ENCODE measurements at places on chromosomes 11 and 22.

- no peak for DNase-seq
These were observed 42.0 kb downstream of the ALG9 start for GRCh38 chr11:111829185-111829968.

- DNase-seq, result peak; percentile 70
These were observed 15.8 kb downstream of the CYB5R2 start for GRCh38 chr11:7657306-7658025.

GRCh38 chr22:41333806-41334205 is 32.5 kb downstream of the ZC3H7B start:
- DNase-seq, result no peak

DNA sequence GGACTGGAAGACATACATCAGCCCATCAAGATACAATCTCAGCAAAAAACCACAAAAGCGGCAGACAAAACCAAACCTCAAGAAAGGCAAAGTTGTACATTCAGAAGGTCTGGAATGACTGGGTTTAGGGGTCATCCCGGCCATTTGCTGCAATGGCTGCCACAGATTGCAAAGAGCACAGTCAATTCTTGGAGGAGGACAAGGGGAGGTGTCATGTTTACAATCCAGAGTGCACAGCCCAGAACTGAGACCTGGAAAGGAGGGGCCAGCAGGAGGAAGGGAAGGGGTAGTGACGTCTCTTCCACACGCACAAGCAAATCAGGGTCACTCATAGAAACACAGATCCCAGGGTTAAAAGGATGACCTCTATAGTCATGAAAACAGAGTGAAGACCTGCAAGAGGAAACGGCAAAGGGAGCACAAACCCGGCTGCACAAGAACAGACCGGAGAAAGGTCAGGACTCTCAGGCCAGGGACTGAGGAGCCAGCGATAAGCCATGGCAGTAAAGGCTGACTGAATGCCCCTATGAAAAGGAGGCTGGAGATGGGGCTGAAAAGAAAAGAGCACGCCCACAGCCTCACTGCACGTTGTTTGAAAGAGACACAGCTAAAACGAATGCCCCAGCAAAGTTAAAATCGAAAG is 18.2 kb upstream of the MUC5AC start:
- no peak for DNase-seq

GRCh38 chr11:1433568-1433967 is 43.8 kb downstream of the BRSK2 start:
- no peak for DNase-seq

DNA sequence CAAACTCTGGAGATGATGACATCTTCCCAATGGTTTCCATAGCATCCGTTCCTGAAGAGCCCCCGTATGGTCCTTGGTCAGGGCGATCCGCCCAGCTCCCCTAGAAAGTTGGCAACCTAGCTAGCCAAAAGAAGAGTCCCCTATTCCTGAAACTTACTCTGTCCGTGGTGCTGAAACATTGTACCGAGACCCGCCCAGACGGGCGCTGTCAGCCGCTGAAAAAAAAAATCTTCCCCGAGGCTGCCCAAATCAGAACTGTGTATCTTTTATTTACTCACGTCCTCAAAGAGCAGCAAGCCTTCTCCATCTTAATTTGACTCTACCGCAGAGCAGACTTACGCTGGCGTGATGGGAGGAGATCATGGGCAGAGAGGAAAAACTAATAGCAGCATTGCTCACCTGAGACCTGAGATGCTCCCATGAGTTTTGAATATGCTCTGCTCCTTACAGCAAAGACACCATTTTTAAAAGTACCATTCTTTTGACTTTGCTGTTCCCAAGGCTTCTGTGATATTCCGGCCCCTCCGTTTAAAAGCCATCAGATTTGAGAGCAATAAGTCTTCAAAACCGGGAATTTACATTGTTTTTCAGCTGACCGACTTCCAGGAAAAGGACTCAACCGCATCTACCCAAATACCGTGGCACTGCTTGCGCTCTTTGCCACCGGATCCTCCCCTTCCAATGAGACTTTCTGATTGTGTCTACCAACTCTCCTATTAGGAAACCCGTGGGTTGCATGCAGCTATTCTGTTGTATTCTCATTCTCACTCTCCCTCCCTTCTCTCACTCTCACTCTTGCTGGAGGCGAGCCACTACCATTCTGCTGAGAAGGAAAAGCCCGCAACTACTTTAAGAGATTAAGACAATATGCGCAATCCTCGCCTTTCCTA is at the start of gene SLC17A6:
TSS of gene SLC17A6 (plus strand) at position 786 of the 890 bp plus-strand sequence. CDS start 153 bp downstream, outside the sequence.
- DNase-seq, result peak; percentile 78

DNA sequence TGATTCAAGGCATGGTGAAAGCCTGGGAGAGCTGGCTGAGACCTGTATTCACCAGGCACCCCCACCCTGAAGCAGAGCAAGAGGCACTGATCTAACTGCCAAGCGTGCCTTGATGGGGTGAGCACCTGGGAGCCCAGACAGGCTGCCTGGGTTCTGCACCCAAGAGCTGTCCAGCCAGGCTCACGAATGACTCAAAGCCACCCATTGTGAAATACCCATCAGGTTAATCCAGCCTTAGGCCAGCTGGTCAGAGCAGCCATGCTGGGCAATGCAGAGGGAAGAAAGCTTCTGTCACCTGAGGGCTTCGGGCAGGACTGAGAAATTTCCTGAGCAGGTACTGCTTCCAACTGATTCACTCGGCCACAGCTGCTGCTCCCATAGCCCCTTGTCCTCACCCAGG is 22.1 kb downstream of the THOC5 start:
- DNase-seq, result no peak

DNA sequence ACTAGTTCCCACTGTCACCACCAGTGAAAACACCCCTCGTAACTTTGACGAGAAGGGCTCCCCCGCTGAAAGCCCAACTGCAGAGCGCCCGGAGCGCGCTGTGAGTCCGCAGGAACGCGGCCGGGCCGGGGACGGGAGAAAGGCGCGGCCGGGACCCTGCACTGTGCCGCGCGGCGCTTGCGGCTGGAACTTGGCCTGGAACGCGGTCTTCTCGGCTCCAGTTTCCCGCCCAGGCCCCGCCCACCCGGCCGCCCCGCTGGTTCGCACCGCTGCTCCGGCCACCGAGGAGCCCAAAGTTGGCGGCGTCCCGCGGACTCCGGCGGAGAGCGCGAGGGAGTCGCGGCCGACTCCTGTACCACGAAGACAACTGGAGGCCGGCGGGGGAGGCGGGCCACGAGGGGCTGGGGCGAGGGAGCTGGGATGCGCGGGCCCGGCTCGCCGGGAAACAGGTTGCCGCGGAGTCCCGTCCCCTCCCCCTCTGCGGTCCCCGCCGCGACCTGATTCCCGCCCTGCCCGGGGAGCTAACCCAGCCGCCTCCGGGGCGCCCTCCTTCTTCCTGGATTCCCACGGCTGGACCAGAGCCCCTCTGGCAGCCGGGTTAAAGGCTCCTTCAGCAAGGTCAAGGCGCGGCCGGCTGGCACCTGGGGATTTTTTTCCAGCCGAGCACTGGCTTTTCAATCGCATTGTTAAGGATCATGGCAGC is 3.4 kb downstream of the TENM4 start:
- DNase-seq, result peak; percentile 72

GRCh38 chr22:37331856-37332536 is 49.7 kb downstream of the CYTH4 start:
- no peak for DNase-seq

GRCh38 chr11:14687456-14687855 is 43.9 kb downstream of the PDE3B start:
- no peak for DNase-seq

DNA sequence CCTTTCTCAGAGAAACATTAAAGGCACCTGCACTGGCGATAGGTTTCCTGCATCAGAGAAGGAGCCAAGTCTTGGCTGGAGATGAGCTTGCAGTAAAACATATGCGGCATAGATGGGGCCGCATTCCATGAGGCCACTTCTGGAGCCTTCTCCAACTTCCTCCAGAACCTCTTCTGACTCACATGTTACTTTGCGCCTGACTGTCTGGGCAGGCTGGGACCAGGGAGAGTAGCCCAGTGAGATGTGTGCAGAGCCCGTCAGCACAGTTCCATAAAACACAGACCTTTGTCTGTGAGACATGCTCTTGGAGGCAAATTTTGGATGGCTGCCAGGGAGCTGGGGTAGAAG is 55.4 kb upstream of the BID start:
- no peak for DNase-seq

DNA sequence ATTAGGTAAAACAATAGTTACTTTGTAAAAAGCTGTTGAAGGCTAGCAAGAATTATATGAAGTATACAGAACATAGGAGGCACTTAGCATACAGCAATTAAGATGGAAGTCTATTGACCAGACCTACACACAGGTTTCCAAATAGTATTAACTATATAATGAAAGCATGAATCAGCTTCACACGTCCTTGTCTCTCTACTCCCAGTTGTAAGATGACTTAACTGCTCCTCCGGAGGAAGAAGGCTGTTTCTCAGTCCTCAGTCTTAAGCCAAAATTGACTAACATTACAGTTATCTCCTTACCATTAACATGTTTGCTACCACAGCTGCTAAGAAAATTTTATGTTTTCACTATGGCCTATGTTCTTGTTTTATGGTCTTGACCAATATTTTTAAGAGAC is 24.7 kb downstream of the SIK3 start:
- no peak for DNase-seq

DNA sequence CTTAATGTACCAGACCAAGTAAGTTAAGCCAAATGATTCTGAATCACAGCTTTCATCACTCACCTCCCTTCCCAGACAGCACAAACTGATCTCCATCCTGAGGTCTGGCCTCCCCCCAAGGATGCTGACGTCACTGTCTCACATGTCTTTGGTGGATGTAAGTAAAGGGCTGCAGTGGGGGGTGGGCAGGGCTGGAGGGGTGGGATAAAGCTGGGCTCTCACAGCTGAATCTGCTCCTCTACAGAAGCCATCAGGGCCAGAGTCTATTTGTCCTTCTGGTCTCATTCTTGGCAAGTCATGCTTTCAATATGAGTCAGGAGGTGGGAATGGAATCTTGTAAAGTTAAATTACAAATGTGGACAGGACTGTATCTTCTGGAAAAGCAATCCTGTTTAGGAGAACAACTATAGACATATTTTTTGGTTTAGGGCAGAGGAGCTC is 32.7 kb downstream of the P4HA3 start:
- DNase-seq, result no peak

DNA sequence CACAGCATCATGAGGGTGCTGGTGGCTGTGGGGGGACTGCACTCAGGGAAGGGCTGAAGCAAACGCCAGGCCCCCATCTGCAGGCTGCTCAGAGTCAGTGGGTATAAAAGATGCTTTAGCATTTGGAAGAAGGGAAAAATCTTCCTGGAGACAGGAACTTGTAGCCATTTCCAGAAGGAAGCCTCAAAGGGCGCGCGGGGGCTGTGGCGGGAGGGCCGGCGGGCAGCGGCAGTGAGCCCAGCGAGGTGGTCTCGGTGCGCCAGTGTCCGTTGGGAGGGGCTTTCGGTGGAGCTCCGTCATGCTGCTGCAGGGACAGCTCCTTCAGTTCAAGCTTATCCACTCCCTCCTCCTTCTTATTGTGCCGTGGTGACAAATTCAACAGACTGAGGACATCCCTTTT is 63.0 kb upstream of the PITPNB start:
- DNase-seq, result no peak

DNA sequence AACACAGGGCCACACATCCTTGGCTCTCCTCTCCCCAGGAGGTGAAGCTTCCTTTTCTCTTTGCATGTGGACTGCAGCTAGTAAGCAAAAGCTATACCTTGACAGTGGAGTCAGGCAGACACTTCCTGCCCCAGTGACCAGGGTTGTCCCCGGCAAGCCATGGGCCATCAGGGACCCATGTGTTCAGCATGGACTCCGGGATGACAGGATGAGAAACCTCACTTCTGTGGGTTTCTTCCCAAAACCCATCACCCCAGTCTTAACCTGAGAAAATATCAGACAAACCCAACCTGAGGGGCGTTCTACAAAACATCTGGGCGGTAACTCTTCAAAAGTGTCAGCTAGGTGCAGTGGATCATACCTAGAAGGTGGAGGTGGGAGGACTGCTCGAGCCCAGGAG is 40.2 kb downstream of the GNB1L start:
- DNase-seq, result no peak

- DNase-seq, result no peak
These were observed 1335.3 kb downstream of the TBC1D22A start for GRCh38 chr22:48097723-48098122.

DNA sequence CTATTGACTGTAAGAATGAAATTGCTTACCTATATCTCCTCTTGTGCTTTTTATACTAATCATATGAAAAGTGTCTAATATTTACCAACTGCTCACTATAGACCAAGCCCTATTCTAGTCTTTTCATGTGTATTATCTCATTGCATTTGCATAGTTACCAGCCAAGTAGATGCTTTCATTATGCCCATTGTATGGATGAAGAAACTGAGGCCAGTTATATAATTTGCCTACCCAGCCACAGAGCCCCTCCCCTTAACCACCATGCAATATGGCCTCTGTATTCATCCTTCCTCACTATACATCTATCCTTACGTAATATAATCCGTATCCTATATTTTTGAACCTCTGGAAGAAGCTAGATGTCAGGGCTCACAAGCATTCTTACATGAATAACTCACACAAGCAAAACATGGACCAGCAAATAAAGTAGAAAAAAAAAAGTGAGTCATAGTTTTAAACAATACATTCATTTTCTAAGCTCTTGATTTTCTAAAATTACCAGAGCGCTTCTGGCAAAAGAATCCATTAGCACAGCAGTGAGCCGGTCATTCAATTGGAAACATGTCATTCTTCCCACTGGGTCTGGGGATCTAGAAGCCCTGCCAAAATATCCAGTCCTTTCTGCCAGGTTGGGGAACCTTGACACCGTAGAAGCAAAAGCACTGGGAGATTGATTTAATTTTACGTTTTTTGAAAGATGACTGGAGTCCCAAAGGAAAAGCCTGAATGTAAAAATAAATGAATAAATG is 80.0 kb downstream of the C11orf91 start:
- no peak for DNase-seq

GRCh38 chr22:48594757-48595510 is 1232.7 kb downstream of the BRD1 start:
- no peak for DNase-seq

DNA sequence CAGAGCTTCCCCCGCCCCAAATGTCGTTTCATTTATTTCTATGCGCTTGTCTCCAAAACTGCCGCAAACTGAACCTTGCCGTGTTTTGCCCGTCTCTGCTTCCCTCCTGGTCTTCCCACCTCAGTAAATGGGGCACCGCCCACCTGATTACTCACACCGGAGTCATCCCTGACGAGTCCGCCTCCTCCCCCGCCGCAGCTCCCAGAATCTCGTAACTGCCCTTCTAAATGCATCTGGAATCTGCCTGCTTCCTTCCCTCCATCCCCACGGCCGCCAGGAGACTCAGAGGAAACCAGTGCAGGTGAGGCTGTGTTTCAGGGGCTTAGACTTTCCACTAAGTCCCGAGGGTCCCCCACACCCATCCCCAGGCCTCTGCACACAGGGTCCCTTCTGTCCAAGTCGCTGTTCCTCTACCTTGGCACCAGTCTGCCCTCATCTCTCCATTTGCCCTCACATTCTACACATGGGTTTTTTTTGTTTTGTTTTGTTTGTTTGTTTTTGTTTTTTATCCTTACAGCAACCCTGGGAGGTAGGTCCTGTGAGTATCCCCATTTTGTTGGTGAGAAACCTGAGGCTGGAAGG is 62.6 kb upstream of the PHF21B start:
- DNase-seq, result no peak

- no peak for DNase-seq
These were observed 137.0 kb upstream of the RCN1 start for GRCh38 chr11:31953803-31954327.
